ENCODE measurements at places on chromosomes 1 and 21.
A peak's percentile ranks its signal among the peaks of the same experiment; 100 is the strongest.

DNA sequence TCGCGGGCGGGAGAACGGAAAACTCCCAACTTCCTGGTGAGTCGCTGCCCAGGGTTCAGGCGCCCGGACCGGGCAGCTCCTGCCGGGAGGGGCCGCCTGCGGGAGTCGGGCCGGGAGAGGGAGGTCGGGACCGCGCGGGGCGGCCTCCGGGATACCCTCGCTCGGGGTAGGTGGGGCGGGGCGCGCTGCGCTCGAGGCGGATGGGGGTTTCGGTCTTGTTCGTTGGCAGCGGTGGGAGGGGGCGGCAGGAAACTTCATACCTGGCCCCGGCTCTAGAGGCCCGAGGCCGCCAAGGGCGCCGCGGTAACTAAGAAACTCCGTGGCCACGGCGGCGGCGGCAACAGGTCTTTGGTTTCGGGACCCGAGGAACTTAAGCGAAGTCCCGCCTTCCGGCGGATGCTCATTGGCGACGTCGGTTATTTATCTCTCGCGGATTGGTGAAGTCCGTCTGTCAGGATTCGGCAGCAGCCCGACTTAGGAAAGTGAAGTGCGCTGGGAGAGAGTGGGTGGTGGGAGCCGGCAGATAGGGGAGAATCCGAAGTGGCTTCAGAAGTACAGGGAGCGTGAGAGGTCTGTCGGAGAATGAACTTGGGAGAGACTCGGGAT is 546 bp downstream of the NEK7 start:
- peak; percentile 68 for DNase-seq

- DNase-seq, result no peak
Measured at GRCh38 chr1:36599828-36600227, 117.1 kb upstream of the CSF3R start.

GRCh38 chr1:60906526-60906925 is 175.8 kb upstream of the NFIA start:
- DNase-seq, result no peak

GRCh38 chr1:43559714-43560113 is 29.0 kb downstream of the PTPRF start:
- no peak for DNase-seq

- no peak for DNase-seq
Measured at GRCh38 chr21:46371204-46372013, 47.5 kb downstream of the PCNT start.

GRCh38 chr1:52706136-52706670 is 8.1 kb upstream of the COA7 start:
- no peak for DNase-seq

GRCh38 chr1:50516056-50516455 is 92.8 kb upstream of the DMRTA2 start:
- no peak for DNase-seq

DNA sequence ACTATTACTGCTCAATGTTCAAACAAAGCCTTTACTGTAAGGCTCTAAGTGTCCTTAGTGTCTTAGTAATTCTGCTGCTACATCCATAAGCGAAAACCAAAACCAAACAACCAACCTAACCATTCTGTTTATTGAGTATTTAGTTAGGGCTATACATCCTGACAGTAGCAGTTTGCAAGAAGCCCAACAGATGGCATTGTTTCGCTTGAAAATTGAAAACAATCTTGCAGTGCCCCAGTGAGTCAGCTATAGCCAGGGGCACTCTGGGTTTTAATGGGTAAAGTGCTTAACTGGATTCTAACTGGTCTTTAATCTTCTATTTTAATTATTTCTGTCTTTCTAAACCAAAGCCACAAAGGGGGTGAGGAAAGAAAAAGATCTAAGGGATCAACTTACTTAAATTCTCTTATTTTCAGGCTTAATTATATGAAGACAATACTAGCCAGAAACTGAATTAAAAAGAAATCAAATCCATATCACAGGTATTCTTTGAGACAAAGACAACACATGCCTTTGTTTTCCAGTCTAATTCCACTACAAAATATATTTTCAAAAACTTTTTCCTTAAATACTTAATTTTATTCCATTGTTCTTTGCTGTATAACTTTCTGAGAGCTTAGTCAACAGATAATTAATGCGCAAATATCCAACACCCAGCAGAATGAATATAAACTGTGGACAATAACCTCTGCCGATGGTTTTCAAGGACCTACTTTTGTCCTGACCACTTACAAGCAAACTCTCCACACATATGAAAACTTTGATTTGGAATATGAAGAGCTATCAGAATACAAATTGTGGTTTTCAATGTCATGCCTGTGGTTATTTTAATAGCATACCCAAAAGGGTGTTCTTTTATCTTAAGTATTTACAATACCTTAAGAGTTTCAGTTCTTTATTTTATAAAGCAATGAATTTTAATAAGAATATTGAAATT is 15.2 kb downstream of the POGZ start:
- peak; percentile 61 for DNase-seq

GRCh38 chr1:29793101-29793546 is 556.8 kb downstream of the PTPRU start:
- DNase-seq, result peak; percentile 17

DNA sequence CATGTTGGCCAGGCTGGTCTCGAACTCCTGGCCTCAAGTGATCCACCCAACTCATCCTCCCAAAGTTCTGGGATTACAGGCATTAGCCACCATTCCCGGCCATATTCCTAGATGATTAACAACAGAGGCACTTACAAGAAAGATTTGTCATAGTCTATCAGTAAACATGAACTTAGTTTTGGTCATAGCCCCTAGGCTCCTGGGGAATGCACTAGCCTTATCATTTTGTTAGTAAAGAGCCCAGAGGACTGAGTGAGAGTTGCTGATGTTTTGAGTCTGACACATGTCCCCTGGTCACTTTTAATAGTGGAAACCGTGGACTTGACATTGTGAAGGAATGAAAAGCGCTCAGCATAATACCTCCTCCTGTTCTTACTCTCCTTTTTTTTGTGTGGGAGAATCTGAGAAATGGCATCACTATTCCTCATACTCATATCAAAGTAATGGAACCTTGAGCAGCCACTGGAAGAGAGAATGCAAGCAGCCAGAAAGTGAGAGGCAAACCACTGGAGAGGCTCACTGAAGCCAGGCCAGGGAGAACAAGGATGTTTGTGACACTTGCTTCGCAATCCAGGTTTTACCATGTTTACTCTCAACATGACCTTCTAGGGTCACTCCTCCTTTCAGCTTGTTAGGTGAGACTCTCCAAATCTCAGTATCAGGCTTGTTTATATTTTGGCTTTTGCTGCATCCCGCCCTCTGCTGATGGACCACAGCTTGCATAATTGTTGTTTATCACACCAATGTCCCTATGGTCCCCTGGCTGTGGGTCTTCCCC is 14.8 kb downstream of the ATP1B1 start:
- DNase-seq, result no peak

- no peak for DNase-seq
Measured at GRCh38 chr1:77540501-77541161, 141.8 kb downstream of the ZZZ3 start.

GRCh38 chr1:231318568-231318967 is 19.1 kb downstream of the EXOC8 start:
- DNase-seq, result no peak

- DNase-seq, result no peak
Measured at GRCh38 chr21:28614791-28615190, 377.9 kb downstream of the LTN1 start.

DNA sequence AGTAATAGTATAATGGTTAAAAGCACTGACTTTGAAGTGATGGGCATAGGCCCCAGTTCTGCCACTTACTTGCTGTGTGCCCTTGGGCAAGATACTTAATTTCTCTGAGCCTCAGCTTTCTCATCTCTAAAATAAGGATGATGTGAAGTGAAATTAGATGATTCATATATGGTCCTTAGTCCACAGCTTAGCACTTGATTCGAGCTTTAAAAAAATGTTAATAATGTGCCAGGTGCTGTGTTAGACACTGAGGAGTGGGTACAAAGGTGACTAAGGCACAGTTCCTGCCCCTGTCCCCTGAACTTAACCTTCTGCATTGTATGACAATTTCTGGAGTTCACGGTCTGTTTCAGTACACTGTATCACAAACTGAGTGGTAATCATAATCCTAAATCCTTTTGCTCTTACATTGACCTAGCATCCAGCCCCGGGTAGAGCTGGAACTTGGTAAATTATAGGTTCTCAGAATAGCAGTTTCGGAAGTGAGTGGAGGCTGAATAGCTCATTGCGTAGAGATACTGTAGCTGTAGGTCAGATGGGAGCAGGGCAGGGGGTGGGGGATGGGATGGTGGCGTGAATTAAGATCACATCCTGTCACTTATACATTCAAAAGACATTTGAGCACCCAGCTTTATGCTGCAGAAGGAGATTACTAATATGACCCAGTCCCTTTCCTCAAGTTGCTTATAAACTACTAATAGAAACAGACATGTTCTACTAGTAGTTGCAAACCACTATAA is 1.5 kb downstream of the ZNF691 start:
- DNase-seq, result no peak

- DNase-seq, result no peak
Measured at GRCh38 chr1:245095903-245096302, 58.9 kb upstream of the KIF26B start.

- DNase-seq, result no peak
Measured at GRCh38 chr1:64368344-64368743, 101.6 kb upstream of the CACHD1 start.

DNA sequence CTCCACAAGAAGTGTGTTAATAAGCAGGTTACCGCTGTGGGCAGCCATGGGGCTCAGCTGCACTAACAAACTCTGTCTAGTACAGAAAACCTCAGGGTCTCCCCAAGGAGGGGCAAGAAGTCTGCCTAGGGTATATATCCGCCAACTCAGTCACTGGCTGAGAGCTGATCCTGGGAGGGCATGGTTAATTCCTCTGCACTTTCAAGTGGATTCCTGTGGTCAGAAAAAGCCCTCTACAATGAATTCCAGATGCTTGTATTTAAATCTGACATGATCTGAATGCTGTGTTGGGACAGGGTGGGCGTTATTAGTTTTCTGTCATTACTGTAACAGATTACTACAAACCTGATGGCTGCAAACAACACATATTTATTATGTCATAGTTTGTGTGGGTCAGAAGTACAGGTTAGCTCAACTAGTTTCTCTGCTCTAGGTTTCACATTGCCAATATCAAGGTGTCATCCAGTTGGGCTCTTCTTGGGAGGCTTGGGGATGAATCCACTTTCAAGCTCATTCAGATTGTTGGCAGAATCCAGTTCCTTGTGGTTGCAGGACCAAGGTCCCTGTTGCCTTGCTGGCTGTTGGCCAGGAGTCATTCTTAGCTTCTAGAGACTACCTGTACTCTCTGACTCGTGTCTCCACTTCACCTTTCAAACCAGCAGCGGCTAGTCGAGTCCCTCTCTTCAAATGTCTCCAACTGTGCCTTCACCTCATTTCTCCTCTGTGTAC is 8.0 kb upstream of the SELE start:
- DNase-seq, result no peak

GRCh38 chr1:211148366-211148765 is 14.4 kb upstream of the KCNH1 start:
- DNase-seq, result no peak

DNA sequence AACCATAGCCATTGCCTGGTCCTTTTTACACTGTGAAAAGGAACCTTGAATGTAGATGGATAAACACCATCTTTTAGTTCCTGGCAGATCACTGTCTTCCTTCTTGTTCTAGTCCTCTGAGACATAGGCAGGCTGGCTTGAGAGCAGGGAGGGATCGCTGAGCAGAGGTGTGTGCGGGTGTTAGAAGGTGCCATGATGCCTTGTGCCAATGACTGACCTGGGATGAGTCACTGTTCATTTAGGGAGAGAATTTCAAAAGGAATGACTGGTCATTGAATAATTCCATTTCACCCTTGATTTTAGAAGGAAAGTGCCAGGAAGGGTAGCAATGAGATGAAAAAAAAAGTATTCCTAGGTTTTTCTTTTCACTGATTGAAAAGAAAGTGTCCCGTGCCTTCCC is 383.9 kb downstream of the KIF26B start:
- no peak for DNase-seq

- no peak for DNase-seq
Measured at GRCh38 chr1:107058245-107059032, 2.0 kb downstream of the PRMT6 start.

GRCh38 chr1:111745675-111746613 is 6.7 kb upstream of the INKA2 start:
- DNase-seq, result no peak

DNA sequence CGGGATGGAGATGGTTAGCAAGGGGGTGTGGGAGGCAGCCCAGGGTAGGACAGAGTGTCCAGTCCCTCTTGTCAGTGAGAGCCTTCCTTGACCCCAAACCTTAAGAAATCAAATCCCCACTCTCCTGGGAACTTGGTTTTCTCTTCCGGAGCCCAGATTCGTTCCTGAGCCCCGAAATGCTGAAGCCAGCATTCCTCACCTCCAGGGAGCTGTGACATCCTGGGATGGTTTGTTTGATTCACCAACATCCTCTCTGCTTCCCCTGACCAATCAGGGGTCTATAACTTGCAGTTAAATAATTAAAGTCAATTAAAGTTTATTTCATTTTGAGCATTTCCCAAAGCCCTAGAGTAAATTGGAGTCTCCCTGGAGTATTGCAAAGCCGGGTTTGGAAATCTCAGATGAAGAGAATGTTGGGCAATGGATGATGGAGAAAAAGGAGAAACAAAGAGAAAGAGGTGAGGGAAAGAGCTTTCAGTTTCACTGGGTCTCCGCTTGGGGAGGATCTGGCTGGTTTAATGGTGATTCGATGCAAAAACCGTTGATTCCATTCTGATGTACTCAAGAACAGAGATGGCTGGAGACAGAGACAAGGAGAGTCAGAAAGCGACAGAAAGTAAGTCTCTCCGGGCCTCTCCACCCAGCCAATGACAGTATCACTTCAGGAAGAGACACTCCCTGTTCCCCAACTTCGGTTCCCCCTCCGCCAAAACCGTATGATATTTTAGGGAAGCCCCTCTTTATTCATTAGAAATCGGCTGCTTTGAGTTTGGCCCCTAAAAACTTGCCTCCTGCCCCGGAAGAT is 12.8 kb upstream of the ALX3 start:
- DNase-seq, result no peak

DNA sequence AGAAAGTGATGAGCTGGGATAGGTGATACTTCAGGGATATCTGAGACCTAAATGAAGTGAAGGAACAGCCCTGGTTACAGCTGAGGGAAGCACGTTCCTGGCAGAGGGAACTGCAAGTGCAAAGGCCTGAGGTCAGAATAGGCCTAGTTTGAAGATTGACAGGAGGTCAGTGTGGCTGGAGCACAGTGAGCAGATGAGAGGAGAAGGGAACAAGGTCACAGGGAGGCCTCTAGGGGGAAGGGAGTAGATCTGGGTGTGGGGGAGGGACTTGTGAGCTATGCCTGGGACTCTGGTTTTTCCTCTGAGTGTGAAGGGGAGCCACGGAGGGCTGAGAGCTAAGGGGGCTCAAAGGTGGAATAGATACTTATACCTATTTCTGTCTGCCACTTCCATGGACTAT is 736.4 kb downstream of the MATN1 start:
- DNase-seq, result no peak

Data from activated T-cell treated with anti-CD3 and anti-CD28 coated beads, Interleukin-2, amount 50 U/mL, for 4 hours (primary cell).